ENCODE measurements at places on chromosomes 16 and 17.

DNA sequence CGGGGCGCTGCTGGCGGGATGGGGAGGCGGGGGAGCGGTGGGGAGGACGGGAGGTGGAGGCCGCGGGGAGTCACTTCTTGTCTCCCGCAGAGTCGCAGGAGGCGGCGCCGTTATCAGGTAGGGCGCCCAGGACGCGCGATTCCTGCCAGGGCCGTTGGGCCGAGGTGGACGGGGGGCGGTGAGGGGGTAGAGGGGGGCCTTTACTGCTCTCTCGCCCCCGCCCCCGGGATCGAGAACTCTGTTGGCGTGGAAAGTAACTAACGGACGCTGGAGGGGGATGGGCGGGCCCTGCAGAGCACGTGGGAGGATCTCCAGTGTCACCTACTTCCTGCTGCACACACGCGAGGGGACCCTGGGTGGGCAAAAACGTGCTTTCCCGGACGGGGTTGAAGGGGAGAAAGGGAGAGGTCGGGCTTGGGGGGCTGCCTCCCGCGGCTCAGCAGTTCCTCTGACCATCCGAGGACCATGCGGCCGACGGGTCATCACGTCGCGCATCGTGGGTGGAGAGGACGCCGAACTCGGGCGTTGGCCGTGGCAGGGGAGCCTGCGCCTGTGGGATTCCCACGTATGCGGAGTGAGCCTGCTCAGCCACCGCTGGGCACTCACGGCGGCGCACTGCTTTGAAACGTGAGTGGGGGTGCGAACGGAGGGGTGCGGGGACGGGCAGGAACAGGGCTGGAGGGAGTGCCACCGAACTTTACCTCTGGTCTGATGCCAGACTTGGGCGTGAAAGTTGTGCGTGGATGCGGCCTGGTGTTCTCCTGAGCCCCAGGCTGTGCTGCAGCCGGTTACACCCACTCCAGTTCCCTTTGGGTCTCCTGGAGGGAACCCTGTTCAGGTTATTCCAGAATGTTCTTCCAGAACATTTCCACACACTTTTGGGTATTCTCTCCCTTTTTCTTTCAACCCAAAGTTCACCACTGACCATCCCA, 569 bp downstream of the PRSS21 start:
- no peak for DNase-seq

DNA sequence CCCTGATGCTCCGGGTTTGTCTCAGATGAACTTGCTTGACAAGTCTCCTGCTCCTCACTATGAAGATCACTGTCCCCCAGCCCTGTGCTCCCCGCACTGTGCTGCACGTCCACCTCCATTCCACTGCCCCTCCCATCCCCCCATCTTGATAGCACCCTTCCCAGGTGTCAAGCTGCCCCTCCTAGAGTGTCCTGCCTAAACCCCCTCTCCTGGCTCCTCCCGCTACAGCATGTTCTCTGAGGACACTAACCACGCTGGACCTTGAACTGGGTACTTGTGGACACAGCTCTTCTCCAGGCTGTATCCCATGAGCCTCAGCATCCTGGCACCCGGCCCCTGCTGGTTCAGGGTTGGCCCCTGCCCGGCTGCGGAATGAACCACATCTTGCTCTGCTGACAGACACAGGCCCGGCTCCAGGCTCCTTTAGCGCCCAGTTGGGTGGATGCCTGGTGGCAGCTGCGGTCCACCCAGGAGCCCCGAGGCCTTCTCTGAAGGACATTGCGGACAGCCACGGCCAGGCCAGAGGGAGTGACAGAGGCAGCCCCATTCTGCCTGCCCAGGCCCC, 18.5 kb downstream of the DEXI start:
- DNase-seq = no peak

DNA sequence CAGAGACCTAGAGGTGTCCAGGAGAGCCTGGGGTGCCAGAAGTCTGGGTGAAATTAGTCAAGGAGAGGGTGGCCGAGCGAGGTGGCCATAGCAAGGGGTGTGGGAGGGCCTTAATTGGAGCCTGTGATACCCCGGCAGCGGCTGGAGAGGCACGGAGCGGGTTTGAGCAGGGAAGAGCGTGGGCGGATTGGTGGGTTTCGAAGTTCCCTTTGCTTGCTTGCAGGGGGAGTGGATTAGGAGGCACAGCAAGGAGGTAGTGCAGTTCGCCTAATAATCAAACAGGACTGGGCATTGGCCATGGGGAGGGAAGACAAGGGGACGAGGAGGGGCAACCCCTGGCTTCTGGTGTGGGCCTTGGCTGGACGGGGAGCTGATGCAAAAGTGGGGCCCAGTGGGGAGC, 5.4 kb upstream of the FAM83G start:
- DNase-seq = no peak

- DNase-seq = no peak
Measured at GRCh38 chr16:21163576-21163975, 5.1 kb downstream of the LDAF1 start.

DNA sequence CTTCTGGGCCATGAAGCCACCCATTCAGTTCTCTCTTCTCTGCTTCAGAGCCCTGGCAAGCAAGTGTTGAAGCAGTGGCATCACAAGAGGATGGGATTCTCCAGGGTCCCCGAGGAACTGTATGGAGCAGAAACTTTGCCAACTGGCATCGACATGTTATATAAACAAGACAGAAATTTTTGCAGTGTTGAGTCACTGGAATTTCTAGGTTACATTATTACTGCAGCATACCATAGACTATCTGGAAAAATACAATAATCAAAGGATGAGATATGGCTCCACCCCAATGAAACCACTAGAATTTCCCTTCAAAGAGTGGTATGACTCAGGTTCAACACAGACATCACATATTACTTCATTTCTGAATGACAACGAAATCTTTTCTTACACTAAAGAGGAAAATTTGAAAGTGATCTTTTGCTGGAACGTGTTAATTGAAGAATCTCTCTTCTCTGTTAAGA, 343.0 kb upstream of the DYNLRB2 start:
- DNase-seq = no peak

GRCh38 chr16:53664724-53665345, 38.8 kb downstream of the RPGRIP1L start:
- no peak for DNase-seq

GRCh38 chr17:59425085-59425931, 93.9 kb downstream of the YPEL2 start:
- DNase-seq = no peak

DNA sequence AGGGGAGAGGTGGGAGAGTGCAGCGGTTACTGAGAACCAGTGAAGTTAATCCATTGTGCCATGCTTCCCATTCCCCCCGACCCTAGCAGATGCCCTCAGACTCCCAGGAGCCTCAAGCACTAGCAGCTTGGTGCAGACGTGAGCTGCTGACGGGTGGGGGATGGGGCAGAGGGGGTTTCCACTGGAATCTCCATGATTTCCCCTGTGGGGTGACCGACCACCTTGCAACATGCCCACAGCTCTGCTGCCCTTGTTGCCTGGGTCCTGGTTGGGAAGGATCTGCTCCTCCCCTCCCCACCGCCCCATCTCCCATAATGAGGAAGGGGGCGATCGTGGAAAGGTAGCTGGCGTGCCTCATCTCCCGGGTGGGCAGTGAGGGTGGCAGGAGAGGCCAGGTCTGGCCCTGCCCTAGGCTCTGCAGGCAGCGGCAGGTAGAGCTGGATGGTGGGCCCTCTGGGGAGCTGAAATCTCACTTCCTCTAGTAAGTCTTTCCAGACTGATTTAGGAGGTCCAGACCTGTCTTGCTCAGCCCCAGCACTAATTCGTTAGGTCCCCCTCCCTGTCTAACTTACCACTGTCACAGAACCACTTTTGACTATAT, 9.6 kb downstream of the FLOT2 start:
- DNase-seq = no peak

DNA sequence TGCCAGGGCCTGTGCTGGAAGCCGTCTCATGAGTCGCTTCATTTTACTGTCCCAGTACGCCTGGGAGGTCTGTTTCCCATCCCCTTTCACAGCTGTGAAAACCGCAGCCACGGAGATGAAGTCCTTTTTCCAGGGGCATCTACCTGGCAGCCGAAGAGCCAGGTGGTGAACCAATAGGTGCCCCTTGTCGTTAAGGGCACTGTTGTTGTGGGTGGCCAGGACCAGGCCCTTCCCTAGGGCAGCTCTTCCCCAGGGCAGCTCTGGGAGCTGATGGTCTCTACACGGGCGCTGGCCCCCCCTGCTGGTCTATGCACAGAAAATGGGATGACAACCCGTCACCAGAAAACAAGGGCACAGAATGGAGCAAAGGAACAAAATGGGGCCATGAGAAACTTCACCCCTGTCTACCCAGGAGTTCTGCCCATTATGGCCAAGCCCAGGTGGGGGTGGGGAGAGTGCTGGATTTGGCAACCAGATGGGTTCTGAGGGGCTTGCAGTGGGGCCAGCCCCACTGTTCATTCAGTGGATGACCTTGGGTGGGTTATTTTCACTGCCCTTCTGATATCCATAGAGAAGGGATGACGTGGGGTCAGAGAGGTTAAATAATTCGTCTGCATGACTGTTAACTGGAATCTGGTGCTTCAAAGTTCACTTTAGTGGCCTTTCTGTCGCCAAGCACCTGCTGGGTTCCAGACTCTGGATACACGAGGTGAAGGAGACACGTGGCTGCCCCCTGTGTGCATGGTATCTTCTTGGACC, 11.5 kb downstream of the RMI2 start:
- DNase-seq = peak; percentile 80

- no peak for DNase-seq
Measured at GRCh38 chr17:38701504-38702165, 3.4 kb upstream of the MLLT6 start.

GRCh38 chr16:9256196-9256595, 164.8 kb downstream of the HAPSTR1 start:
- no peak for DNase-seq

- no peak for DNase-seq
Measured at GRCh38 chr16:35134471-35134870, 1675.1 kb downstream of the TP53TG3F start.

Data from HAP-1 (cell line).